Activated CD4-positive, alpha-beta memory T cell treated with anti-CD3 and anti-CD28 coated beads, Interleukin-2, amount 10 ng/mL, durations not matched to agents 7 days and 5 days (primary cell): ENCODE measurements at places on chromosomes 5 and 9. TPM values are rescaled to one million over a fixed set of nuclear protein-coding genes. Genes with fewer than 3 reads are reported as not detected.

The SLC34A3 gene
- not detected for total RNA-seq

The C9orf50 gene
- not detected for total RNA-seq

The HAVCR1 gene
- 3.6 TPM for total RNA-seq

The ADAMTS19 gene
- not detected for total RNA-seq

The GABBR2 gene
- not detected for total RNA-seq

The SOHLH1 gene
- total RNA-seq, result not detected

The CORO2A gene
- 7.8 TPM for total RNA-seq

The ECPAS gene
- 66.0 TPM for total RNA-seq

The ZNF300 gene
- total RNA-seq, result 0.43 TPM

The PARP8 gene
- 91.7 TPM for total RNA-seq

The PTGDS gene
- 45.4 TPM for total RNA-seq

The TLR4 gene
- total RNA-seq, result 0.05 TPM

The GFI1B gene
- not detected for total RNA-seq

The IFNB1 gene
- total RNA-seq, result 0.35 TPM

The STKLD1 gene
- total RNA-seq, result 0.65 TPM

The PCDH1 gene
- total RNA-seq, result not detected

The PFN3 gene
- total RNA-seq, result not detected

The CDH9 gene
- not detected for total RNA-seq

The MLANA gene
- total RNA-seq, result not detected

The MED7 gene
- total RNA-seq, result 17.7 TPM

The CAVIN4 gene
- total RNA-seq, result 0.15 TPM

The REEP2 gene
- 1.1 TPM for total RNA-seq

The GGTA1 gene
- total RNA-seq, result not detected

The FUBP3 gene
- total RNA-seq, result 30.7 TPM

The SPINK4 gene
- total RNA-seq, result not detected

The ITGA1 gene
- total RNA-seq, result 8.0 TPM

The MORN5 gene
- total RNA-seq, result not detected

The PSIP1 gene
- 122 TPM for total RNA-seq

The GLDC gene
- 4.2 TPM for total RNA-seq

The WDR38 gene
- not detected for total RNA-seq

The DUSP1 gene
- total RNA-seq, result 18.8 TPM

The AK8 gene
- not detected for total RNA-seq

The NOL6 gene
- total RNA-seq, result 21.6 TPM
